Sciatic nerve (tissue), 2 donors: ENCODE measurements at places on chromosomes 3 and 15.

DNA sequence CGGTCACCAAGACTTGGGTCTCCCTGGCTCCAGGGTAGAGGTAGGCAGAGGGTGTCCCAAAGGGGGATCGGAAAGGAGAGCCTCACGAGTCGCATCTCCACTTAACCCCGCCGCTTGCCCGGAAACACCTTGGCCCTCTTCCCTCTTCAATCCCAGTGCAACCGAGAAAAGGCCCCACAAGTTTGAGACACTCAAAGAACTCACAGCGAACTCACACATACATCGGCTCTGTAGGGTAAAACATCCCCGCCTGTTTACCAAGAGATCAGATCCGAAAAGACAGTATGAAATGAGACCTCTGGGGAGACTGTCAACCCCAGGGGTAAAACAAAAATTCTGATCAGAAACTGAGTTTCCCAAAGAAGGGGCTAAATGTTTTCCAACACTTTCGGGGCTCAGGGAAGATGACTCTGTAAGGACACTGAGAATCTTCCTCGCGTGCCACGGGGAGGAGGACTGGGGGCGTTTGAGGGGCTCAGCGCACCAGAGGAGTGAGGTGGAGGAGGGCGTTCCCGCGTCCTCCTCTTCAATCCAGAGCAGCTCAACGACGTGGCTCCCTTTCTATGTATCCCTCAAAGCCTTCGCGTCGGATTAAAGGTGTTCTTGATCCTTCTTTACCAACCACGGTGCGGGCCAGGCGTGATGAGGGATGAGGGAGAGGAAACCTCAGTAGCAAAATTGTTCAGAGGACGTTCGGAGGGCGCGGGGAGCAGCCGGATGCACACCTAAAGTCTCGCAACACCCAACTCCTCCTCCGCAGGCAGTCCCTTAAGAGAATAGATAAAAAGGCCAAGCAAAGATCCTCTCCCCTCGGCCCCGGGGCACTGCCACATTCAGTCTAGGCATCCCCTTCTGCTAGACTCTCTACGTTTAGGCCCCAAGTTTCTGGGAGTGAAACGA lies 3.7 kb downstream of the WNT5A start:
- no peak for DNase-seq

- DNase-seq = no peak
These were observed 7.2 kb upstream of the IL20RB start for GRCh38 chr3:136950623-136951022.

- DNase-seq = peak; percentile 60
These were observed 4.7 kb downstream of the EHD4 start for GRCh38 chr15:41967506-41968206.

DNA sequence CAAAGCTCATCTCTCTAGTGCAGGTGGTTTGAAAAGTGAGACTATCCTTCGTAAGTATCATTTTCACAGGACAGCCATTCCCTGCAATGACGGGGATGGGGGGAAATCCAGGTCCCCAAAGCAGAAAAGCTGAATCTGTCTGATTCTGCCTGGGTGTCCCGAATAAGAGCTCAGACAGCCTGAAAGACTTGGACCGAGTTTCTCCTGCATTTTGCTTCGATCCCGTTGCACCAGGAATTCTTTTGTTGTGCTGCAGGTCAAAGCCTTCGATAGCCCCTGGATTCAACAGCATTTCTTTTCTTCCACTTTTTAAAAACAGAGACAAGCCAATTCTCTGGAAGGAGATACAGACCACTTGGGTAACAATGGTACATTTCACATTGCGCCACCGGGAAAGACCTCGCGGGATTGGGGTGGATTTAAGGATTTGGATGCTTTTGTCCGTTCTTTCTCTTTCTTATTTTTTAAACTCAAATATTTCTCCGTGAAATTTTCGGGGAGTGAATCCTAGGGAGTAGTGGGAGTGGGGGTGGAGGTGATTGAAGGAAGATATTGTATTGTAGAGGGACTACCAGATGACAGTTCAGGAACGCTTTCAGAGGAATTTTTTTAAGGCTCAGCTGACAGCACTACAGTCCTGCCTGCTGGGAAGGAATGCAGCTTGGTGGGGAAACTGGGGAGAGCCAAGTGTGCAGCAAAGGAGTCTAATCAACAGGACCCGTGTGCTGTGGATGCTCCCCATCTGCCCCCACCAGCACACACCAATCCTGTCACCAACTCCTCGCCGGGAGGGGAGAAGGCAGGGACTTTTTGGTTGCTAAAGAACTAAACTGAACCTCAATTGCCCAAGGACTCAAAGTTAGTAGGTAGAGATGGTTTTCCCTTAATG lies 2.6 kb downstream of the SLITRK3 start:
- DNase-seq = no peak

GRCh38 chr3:112321867-112322652 lies 10.9 kb upstream of the CD200 start:
- DNase-seq = no peak

DNA sequence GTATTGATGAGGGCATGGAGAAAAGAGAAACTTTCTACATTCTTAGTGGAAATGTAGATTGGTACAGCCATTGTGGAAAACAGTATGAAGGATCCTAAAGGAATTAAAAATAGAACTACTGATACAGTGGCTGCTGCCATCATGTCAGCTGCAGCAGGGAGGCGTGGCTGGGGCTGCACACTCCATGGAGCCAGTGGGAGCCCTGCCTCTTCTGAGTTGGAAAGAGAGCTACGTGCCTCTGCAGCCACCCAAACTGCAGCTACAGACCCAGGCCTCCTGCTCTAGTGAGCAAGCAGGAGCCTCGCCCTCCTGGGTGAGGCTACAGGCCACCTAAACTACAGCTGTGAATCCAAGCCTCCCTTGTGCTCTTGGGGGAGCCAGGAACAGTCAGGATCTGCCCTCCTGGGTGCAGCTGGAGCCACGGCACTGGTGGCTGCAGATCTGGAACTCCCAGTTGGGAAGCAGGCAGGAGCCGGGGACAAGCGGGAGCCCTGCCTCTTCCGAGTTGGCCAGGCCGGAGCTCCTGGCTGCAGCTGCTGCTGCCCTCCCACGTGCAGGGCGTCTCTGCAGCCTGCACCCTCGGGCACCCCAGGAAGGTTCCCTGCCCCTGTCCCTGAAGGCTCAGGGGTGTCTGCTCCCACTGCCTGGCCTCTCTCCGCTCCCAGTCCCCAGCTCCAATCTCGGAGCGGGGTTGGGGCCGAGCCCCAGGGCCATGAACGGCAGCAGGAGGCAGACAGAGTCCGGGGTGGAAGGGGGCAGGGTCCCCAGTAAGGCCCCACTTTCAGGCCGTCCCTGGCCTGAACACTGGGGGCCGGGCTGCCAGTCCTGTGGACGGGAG lies 64.5 kb downstream of the THBS1 start:
- no peak for DNase-seq

DNA sequence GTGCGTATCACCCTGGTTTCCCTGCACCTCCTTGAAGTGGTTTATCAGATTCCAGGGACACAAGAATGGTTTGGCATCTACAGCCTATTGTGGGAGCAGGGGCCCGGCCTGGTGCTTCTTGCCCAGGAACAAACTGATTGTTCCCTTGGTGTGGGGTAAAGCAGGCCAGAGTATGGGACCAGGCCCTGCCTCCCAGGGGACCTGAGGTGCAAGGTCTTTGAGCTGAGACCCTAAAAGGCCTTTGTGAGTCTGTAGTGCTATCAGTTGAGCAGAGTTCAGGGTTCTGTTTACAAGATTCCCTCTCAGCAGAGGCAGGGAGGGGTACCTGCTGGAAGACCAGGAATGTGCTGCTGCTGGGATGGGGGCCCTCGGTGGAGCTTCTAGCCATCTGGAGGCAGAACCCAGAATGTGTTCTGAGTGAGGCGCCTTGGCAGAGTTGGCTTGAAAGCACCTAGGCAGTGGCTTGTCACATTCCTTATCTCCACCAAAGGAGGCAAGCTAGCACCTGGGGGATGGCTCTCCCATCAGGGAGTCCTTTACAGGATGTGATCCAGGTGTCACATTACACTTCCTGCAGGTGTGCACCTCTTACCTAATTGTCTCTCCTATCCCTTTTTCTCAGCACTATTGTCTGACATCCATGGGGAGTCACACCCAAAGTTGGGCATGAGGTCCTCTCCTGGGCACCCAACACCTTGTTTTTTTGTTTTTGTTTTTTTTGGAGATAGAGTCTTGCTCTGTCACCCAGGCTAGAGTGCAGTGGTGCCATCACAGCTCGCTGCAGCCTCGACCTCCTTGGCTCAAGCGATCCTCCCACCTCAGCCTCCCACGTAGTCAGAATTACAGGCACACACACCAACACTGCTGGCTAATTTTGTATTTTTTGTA lies 13.1 kb downstream of the FLNB start:
- DNase-seq = no peak

GRCh38 chr3:151895478-151896241 lies 22.2 kb downstream of the SUCNR1 start:
- DNase-seq = no peak

DNA sequence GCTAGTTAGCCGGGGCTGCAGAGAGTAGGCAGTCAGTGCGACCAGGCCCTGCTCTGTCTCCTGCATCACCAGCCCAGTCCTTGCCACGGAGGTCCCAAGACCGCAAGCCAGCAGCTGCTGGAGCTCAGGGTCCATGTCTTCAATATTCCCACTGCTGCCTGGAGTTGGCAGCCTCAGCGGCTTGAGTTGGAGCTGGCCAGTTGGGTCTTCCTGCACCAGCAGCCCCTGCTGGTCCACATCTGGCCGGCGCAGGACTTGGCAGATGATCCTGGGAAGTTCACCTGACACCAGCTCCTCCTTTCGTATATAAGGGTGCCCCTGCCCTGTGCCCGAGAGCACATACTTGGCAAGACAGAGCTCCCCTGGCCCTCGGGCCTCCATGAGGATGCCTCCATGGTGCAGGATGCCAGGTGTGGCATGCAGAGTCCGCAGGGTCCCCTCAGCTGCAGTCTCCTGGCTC lies 5.7 kb downstream of the XIRP1 start:
- DNase-seq = no peak

DNA sequence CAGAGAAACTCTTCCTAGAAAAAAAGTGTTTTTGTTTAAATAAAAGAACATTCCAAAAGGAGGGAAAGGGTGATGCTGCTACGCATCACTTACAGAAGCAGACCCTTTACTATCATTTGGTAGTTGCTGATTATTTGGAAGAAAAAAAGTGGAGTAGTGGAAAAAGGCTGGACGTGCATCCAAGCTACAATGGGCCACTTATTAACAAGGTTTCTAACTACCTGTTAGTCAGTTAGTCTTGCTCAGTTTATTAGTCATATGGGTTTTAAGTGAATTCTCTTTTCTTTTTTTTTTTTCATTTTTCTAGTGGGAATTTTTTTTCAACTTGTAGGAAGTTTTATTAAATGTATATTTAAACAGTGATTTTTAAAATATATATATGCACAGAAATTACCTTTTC lies 866.0 kb downstream of the MCTP2 start:
- DNase-seq = no peak

DNA sequence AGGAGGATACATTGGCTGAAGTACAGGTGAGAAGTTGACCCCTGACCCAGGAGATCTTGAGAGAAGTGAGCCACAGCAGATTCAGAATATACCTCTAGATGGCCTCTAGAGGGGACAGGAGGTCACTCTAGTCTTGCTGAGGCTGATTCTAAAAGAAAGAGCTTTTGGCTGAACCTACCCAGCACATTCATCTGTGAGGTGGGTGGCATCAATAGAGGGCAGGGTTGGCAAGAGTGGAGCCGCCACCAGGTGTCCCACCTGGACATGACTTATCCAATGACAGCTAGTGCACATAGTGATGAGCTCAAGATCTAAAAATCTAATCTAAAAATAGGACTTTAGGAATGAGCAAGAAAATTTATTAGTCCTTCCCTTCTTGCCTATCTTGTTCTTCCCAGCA lies 51.6 kb downstream of the CYP19A1 start:
- DNase-seq = no peak

- no peak for DNase-seq
These were observed 46.4 kb upstream of the MBNL1 start for GRCh38 chr3:152222327-152222726.

GRCh38 chr3:31288641-31289100 lies 244.1 kb upstream of the STT3B start:
- peak; percentile 69 for DNase-seq

DNA sequence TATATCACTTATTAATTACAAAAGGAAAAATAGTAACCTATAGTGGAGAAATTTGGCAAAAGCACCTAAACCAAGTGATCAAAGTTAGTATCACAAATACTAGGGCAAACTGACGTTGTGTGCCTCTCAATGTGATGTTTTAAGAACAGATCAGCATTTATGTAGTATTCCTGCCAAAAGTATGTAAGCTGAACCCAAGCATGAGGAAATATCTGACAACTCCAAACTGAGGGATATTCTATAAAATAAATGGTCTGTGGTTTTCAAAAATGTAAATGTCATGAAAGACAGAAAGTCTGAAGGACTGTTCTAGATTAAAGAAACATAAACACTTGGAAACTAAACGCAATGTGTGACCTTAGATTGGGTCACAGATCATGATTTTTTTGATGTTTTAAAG lies 34.3 kb upstream of the PIK3CA start:
- no peak for DNase-seq

- no peak for DNase-seq
These were observed 337.8 kb downstream of the FHIT start for GRCh38 chr3:60913474-60913873.

- DNase-seq = no peak
These were observed 19.8 kb upstream of the CNTN4 start for GRCh38 chr3:2078821-2079220.

- DNase-seq = no peak
These were observed 159.2 kb upstream of the SLC24A5 start for GRCh38 chr15:47961401-47962090.

GRCh38 chr3:184466413-184466960 lies 86.6 kb downstream of the CHRD start:
- DNase-seq = no peak

DNA sequence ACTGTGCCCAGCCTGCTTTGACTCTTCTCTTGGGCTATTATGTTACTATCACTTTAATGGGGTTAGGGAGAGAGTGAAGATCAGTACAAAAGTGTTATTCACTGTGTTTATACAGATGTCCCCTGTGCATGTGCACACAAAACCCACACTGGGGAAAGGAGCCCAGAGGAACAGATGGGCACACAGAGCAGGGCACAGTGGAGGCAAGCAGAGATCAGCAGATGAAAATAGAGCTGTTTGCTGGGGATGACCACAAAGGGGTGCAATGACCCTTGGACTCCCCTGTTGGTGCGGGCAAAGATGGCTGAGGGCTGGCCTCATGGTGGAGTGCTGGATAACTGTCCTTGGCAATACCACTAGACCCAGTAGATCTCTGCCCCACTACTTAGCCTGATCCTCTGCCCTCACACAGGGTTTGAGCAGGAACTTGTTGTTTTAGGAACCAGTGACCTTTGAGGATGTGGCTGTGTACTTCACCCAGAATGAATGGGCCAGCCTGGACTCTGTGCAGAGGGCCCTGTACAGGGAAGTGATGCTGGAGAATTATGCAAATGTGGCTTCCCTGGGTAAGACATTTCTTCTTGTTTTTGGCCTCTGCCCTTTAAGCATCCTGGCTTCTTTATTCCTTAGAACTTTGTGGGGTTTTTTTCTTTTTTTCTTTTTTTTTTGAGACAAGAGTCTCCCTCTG lies 5.3 kb downstream of the ZNF620 start:
- no peak for DNase-seq

GRCh38 chr15:82551646-82552247 lies 11.5 kb upstream of the RPS17 start:
- DNase-seq = no peak

- DNase-seq = no peak
These were observed 178.6 kb downstream of the ADAMTS9 start for GRCh38 chr3:64509206-64509605.
